ENCODE measurements at places on chromosomes 1 and 21.

DNA sequence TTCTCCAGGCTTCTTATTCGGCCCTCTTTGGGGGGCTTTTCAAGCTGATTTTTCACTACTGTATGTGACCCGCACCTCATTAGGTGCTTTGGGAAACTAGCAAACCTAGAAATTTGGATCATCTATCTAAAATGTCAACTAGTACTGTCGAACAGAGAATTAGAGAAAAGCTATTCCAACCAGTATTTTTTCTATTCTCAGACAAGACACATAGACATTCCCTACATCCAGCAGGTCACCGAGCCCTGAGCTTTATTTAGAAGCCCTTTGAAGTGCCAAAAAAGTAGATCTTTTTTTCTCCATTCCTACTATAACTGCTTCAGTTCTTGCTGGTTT, 310 bp upstream of the SSR2 start:
- no peak for DNase-seq

GRCh38 chr1:63119575-63120155, 202.7 kb upstream of the FOXD3 start:
- no peak for DNase-seq

DNA sequence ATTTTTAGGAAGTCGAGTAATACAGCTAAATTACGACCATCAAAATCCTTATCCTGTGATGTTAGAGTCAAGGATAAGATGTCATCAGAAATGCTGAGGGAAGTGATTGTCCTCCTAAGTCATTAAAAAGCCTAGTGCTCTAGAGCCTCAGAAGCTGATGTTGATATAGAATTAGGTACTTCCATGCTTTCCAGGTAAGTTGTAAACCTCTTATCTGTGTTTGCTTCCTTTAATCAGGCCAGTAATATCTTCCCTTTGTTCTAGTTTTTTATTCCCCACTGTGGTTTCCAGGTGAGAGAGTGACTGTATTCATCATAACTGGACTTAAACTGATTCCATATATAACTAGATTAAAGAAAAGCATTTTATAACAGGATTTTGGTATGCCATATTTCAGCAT, 44.4 kb downstream of the SMG7 start:
- DNase-seq: no peak

DNA sequence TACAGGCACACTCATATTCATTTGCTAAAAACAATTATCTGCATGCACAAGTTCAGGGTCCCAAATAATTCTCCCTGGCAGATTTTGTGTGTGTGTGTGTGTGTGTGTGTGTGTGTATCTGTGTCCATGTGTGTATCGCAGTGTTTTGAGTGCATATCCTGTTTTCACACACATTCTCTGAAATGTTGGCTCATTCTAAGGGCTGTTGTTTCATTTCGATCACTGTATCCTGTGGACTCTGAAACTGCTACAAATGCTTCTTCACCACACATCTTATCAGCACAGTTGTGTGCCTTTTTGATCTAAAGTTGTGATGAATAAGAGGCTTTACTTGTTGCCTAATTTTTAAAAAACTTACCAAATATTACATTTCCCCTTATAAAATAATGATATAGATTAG, 34.6 kb downstream of the NR5A2 start:
- no peak for DNase-seq

- no peak for DNase-seq
Observed at GRCh38 chr1:198119906-198120305, 36.9 kb upstream of the NEK7 start.

GRCh38 chr1:87051965-87052364, 137.5 kb downstream of the HS2ST1 start:
- no peak for DNase-seq

DNA sequence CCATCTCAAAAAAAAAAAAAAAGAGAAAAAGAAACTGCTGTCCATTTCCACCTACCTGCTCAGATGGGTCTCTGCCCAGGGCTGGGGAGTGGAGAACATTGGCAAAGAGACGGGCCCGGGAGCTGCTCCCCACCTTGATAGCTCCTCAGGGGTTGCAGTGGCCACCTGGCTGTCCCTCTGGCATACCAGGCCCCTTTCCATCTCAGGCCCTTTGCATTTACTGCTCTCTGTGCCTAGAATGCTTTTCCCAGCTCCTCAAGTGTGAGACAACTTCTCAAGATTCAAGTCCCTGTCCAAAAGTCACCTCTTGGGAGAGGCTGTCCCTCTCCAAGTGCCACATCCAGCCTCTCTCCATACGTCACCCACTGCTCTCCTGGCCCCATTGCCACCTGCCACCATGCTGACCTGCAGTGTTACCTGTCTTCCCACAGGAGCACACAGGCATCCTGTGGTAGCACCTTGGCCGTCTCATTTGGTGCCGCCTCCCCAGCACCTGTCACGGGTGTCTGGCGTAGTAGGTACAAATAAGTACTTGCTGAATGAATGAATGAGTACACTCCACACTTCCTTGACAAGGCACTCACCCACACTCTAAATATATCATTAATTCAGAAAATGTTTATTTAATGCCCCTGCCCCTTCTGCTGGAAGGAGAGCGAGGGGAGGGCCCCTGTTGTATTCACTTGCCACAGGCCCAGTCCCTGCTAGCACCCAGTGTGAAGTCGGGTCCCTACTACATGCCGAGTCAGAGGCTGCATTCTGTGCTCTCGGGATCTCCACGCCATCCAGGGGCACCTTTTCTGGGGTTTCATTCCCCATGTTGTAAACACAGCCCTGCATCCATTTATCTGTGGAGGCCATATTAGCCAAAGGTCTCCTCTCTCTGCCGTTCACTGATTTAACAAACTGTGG, 48.8 kb downstream of the DISP3 start:
- no peak for DNase-seq

DNA sequence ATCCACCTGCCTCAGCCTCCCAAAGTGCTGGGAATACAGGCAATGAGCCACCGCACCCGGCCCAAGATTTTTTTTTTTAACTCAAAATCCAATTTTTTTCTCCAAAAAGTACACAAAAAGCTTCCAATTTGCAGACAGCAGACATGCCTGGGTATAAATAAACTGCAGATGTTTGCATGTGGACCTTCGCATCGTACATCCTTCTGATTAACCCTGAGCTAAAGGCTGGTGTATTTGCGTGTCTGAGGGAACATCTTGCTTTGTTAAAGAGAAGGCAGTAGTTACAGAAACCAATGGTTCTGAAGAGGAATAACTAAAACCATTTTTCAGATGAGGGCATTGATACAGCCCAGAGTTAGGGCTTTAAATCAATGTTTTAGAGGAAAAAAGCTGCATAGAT, 12.7 kb downstream of the BCAR3 start:
- no peak for DNase-seq

GRCh38 chr1:77319036-77319705, 37.4 kb downstream of the AK5 start:
- DNase-seq: no peak

DNA sequence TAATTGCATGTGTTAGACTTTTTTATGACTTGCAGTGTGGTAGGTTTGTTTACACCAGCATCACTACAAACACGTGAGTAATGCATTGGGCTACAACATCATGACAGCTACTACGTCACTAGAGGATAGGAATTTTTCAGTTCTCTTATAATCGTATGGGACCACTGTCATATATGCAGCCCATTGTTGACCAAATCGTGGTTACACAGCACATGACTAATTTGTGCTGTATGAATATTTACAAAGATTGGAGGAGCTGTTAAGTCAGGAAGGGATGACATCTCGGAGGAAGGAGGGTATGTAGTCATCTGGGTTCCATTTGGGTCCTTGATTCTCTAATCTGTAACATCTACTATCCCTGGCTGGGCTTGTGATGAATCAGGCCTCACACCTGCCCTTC, 270.9 kb downstream of the TNR start:
- DNase-seq: no peak

All from stimulated activated CD8-positive, alpha-beta memory T cell treated with anti-CD3 and anti-CD28 coated beads, Interleukin-15, amount 100 ng/mL, for 48 hours (primary cell).